Stimulated activated memory B cell treated with anti-CD40 and anti-IgM and Interleukin-4, amounts not matched to agents 10 μg/mL and 1 μg/mL and 100 μg/mL, for 72 hours (primary cell): ENCODE measurements at places on chromosomes 1 and 21.

- ATAC-seq, result no peak
Measured at GRCh38 chr1:157368363-157368762, 184.0 kb downstream of the FCRL5 start.

GRCh38 chr1:15146971-15147376 lies 6.6 kb upstream of the TMEM51 start:
- ATAC-seq, result no peak

DNA sequence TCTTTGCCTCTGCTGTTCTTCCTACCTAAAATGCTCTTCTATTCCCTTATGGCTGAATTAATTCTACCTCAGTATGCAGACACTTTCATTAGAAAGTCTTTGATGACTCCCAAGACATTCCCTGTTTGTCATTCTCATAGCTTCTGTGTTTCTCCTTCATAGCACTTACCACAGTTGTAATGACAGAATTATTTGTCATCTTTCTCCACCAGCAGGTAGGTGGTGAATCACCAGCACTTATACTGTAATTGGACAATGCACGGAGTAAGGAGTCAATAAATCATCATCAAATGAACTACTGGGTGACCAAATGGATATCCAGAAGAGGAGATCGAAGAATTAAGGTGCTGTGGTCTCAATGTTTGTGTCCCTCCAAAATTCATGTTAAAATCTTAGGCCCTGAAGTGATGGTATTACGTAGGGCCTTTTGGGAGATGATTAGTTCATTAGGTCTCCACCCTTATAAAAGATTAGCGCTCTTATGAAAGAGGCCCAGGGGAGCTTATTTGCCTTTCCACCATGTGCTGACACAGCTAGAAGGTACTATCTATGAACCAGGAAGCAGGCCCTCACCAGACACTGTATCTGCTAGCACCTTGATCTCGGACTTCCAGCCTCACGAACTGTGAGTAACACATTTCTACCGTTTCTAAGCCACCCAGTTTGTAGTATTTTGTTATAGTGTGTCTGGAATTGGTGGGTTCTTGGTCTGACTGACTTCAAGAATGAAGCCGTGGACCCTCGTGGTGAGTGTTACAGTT lies 2.4 kb upstream of the CCT8 start:
- ATAC-seq, result no peak

DNA sequence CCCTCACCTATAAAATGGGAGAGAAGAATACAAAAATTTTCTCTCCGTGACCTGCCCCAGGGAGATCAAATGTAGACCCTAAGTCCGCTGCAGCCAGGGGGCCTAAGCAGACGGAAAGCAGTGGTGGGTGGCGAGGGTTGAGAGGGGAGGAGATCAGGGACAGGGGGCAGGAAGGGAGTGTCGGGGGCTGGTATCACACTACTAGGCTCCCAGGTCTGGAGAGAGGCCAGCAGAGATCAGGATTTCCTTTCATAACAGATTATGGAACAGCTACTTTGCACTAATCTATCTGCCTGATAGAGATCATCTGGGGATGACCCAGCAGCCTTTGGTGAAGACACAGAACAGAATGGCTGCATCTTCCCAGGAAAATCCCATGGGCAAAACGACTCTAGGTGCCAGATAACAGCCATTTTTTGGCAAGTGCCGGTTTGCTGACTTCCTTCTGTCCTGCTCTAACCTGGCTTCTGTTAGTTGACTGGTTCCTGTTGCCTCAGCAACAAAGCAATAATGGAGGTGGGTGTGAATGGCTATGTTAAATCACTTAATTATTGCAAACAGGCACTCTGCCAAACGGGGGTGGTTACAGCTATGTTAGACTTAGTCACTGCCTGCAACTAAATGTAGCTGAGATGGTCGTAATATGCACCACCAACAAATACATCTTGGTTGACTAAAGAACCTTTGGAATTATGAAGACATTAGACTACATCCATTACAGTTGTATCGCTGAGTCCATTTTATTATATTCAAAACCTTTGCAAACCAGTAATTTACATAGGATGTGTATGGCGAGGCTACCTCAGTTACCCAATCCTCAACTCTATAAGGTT lies 30.0 kb upstream of the EPS8L3 start:
- no peak for ATAC-seq

- no peak for ATAC-seq
Measured at GRCh38 chr21:37828556-37828955, 87.7 kb downstream of the KCNJ6 start.

DNA sequence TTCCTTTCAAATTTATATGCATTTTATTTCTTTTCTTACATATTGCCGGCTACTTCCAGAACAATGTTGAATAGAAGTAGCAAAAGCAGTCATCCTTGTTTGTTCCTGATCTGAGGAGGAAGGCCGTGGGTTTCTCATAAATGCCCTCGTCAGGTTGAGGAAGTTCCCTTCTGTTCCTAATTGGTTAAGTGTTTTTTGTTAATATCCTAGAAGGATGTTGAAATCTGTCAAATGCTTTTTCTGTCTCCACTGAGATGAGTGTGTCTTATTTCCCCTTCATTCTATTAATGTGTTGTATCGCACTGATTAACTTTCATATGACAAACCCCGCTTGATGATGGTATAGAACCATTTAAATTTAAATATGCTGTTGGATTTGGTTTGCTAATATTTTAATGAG lies 15.4 kb downstream of the TTLL10 start:
- no peak for ATAC-seq

GRCh38 chr1:17211377-17211776 lies 6.4 kb downstream of the PADI1 start:
- no peak for ATAC-seq

DNA sequence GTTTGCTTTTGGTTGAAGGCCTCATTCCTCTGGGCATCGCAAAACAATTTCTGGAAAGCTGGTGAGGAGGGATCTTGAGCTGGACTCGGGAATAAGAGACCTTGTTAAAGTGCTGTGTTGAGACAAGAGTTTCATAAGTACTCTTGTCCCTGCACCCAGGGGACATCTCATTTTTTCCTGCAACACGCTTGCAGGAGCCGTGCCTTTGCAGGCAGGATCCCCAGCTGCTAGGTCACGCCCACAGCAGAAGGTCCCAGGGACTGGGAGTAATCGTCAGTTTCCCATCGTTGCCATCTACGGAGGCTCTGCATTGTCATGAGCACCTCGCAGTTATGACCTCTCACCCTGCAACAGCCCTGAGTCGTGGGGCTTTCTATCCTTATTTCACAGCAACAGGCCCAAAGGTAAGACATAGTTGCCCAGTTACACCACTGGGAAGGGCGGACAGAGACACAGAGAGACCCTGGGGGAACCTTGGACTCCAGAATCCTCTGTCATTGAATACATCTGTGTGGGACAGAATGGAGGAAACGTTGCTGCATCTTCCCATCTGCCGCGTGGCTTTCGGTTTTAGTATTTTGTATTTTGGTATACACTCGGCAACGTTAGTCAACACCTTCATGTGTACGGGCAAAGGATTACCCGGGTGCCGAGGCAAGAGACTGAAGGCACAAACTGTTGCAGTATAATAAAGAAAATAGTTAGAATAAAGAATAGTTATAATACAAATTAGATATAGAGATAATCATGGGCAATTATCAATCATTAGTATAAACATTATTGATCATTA lies 60.4 kb upstream of the DMRTB1 start:
- no peak for ATAC-seq

DNA sequence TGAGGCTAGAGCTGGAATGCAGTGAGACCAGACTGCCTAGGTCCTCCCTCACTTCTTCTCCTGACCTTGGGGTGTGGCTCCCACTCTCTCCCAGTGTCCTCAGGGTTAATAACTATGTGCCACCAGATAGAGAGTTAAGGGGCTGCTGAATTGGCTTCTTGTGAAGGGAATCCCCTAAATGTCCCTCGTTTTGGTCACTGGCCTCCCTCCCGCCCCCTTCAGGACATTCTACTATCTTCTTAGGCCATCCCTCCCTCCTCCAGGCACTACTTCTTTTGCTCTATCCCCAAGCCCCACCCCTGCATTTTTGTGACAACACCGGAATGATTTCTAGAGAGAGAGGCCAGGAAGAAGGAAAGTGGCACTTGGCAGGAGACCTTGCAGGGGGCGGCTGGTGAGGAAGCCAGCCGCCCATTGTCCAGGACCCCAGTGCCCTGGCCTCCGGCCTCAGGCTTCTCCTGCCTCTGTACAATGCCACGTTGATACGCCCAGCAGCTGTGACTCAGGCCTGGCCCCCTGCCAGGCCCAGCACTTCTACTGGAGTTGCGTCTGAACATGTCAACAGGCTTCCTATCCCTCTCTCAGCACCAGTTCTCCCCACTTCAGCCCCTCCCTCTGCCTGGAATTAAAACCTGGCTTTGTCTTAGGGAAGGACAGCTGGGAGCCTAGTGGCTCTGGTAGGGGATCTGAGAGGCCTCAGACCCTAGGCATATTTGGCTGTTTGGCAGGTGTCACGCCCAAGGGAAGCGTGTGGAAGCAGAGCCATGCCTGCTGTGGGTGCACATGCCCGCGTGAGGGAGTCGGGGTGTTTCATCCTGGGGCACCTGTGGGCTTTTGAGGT lies 9.1 kb downstream of the LMNA start:
- ATAC-seq, result no peak

DNA sequence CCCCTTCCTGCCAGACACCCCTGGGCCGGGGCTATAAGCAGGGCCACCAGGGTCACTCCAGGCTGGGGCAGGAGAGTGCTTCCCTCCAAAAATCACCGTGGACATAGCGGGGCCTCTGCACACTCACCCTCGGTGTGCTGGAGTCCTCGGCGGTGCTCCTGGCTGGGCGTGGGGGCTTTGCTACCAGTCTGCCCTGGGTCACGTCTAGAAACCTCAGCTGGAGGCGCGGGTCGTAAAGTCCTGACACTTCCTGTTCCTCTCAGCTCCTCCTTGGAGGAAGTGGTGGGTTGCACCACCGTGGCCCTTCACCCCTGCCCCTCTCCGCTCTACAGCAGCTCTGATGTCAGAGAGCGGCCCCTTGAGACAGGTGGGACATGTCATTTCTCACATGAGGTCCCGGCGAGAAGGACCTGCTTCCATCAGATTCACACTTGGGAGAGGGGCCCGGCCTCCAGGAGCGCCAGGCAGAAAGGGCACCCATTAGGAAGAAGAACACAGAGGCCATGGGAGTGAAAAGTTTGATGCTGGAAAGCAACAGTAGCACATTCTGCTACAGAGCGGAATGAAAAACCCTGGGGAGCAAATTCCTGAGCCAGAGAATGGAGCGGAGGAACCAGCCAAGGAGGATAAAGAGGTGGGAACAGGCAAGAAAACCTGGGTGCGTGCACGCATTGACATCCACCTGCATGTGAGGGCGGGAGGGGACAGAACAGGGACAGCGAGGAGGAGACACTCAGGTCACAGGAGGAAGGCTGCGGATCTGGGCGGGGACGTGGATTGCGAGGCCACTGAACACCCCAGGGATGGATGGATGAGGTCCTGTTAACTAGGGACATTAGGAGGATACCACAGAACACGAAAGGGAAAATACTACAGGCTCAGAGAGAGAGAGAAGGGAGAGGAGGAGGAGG lies at the start of gene ITGB2:
Gene ITGB2, minus strand, starts transcription at position 206 of the 911 bp plus-strand sequence. CDS start 10,117 bp downstream, outside the sequence.
- peak; percentile 93 for ATAC-seq

- ATAC-seq, result no peak
Measured at GRCh38 chr1:217393896-217394295, 237.0 kb downstream of the GPATCH2 start.

- ATAC-seq, result no peak
Measured at GRCh38 chr21:37437376-37438080, 71.0 kb downstream of the DYRK1A start.

- no peak for ATAC-seq
Measured at GRCh38 chr1:201585093-201585483, 46.2 kb downstream of the NAV1 start.

GRCh38 chr1:95207223-95207935 lies 26.6 kb upstream of the RWDD3 start:
- ATAC-seq, result no peak

DNA sequence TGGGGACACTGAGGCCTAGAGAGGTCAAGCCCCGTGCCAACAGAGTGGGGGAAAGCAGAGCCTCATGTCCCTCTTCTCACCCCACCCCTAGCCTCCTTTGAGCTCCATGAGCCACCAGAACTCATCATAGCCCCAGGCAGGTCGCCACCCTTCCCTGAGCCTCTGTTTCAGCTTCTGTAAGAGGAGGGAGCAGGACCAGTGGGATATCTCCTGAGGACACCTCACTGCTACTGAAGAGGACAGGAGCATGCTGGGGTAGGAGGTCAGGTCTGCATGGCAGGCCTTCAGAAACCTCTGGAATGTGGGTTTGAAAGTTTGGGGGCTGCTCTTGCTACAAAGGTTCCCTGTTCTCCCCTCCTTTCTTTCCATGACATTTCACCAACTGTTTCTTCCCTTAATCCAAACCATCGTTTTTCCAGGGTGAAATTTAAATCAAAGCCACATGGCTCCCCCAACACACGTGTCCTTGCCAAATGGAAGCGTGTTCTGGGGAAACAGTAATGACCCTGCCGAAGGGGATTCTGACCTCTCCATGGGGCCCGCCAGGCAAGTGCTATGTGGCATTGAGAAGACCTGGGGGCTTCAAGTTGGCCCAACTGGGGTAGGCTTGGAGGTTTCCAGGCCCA lies 88.1 kb upstream of the RUNX3 start:
- ATAC-seq, result no peak

DNA sequence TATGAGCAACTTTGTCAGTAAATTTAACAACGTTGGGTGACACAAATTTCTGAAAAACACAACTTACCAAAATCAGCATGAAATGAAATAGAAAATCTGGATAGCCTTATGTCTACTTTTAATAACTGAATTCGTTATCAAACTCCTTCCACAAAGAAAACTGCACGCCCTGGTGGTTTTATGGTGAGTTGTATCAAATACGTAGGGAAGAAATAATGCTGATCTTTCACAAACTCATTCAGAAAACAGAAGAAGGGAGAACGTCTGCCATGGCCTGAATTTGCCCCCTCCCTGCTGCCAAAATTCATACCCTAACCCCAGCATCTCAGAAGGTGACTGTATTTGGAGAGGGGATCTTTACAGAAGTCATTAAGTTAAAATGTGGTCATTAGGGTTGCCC lies 50.0 kb upstream of the COL18A1 start:
- ATAC-seq, result no peak

GRCh38 chr1:221878134-221878533 lies 136.2 kb upstream of the DUSP10 start:
- peak; percentile 79 for ATAC-seq

DNA sequence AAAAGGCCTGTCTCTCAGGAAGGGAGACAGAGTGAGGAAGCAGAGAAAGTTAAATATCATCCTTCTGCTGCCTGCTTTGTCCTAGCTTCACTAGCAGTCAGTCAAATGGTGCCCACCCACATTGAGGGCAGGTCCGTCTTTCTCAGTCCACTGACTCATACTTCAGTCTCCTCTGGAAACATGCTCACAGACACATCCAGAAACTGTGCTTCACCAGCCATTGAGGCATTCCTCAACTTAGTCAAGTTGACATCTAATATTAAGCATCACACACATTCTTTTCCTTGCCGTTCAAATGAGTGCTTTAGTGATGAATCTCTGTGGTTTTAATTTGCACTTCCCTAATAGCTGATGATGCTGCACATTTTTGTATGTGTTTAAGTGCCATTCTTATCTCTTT lies 777.8 kb upstream of the PRMT6 start:
- ATAC-seq, result no peak

- no peak for ATAC-seq
Measured at GRCh38 chr1:226984521-226985238, 44.6 kb downstream of the COQ8A start.

GRCh38 chr1:26471498-26472319 lies 531 bp upstream of the HMGN2 start:
- ATAC-seq, result peak; percentile 56
